Neural crest cell (in vitro differentiated cells): ENCODE measurements at places on chromosomes 13 and 19. TPM values are rescaled to one million over a fixed set of nuclear protein-coding genes. Genes with fewer than 3 reads are reported as not detected.

Gene RFX2
- 17.2 and 19.2 TPM in 2 replicates for total RNA-seq

Gene COL5A3
- 0.61 and 0.86 TPM in 2 replicates for total RNA-seq

Gene TMEM238
- 0.40 and 0.71 TPM in 2 replicates for total RNA-seq

Gene ZNF99
- total RNA-seq: not detected in 2 replicates
